ENCODE measurements at places on chromosomes 7 and 10.
A peak's percentile ranks its signal among the peaks of the same experiment; 100 is the strongest.

- peak; percentile 48 for DNase-seq
Measured at GRCh38 chr10:3136763-3137611, 35.6 kb downstream of the PITRM1 start.

- no peak for DNase-seq
Measured at GRCh38 chr7:140595468-140596092, 45.0 kb downstream of the DENND2A start.

DNA sequence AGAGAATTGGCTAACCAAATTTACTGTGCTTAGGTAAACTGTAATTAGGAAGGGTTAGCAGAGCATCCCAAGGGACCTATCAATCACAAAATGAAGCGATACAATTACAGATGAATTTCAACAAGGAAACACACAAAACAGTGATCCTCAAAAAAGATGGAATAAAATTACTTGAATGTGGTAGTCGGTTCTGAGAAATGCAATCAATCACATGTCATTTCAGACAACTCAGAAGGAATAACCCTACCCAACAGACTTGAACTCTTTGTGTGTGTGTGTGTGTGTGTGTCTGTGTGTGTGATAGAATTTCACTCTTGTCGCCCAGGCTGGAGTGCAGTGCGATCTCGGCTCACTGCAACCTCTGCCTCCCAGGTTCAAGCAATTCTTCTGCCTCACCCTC, 43.5 kb downstream of the ST8SIA6 start:
- no peak for DNase-seq

- no peak for DNase-seq
Measured at GRCh38 chr10:61279400-61279799, 173.8 kb downstream of the TMEM26 start.

GRCh38 chr7:43747328-43748105, 11.0 kb upstream of the BLVRA start:
- DNase-seq: no peak

- DNase-seq: peak; percentile 97
Measured at GRCh38 chr10:62048919-62049623, 147.6 kb downstream of the ARID5B start.

- DNase-seq: no peak
Measured at GRCh38 chr7:99098824-99099498, 44.9 kb downstream of the SMURF1 start.

- DNase-seq: peak; percentile 91
Measured at GRCh38 chr10:117094856-117095255, 43.2 kb downstream of the VAX1 start.

- DNase-seq: peak; percentile 48
Measured at GRCh38 chr7:79820387-79820786, 314.2 kb upstream of the GNAI1 start.

GRCh38 chr7:73451780-73452398, 18.3 kb downstream of the FZD9 start:
- peak; percentile 57 for DNase-seq

DNA sequence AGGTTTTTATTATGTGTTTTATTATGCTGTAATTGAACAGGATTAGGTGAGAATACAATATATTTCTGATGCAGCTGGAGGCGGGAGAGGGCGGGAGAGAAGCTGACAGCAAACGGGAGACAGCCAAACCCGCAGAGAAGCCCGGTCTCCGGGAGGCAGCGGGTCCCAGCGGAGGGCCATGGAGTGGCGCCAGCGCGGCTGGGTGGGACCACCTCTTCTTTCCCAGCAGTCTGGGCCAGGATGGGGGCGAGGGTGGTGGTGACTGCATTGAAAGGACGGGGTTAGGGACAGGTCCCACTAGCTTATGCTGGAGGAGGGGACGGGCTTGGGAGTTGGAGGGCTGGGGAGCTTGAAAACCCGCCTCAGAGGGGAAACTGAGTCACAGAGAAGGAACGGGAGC, 14.5 kb upstream of the KAZALD1 start:
- DNase-seq: no peak

DNA sequence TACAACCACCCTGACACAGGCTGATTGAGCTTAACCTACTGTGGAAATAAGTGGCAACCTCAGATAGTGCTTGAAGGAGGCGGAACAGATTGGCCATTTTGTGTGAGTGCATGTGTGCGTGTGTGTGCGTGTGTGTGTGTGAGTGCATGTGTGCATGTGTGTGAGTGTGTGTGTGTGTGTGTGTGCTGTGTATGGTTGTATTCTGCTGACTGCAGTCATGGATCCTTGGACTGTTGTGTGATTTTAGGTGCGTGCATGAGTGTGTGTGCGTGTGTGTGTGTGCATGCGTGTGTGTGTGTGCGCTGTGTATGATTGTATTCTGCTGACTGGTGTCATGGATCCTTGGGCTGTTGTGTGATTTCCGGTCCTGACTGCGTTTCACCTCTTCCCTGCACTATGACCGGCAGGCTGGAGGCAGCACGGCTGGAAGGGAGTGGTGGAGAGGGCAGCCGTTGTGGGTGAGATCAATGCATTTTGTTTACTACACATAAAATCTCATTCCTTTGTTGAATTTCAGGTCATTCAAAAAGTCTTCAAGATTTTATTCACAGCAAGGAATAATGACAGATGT, 6.3 kb downstream of the IQCE start:
- no peak for DNase-seq

DNA sequence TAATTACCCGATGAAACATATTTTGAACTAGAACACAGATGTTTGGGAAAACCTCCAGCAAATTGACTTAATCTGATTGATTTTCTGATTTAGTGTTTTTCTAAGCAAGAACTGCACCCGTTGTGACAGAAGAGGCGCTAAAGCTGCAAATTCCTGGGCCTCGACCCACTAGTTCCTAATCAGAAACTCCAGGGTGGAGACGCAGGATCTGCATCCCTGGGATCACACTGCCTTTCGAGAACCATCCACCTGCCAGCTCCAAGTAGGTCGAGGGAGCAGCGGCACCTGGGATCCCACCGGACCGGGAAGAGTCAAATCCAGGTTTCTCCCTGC, 136.8 kb upstream of the CDCA7L start:
- DNase-seq: no peak

DNA sequence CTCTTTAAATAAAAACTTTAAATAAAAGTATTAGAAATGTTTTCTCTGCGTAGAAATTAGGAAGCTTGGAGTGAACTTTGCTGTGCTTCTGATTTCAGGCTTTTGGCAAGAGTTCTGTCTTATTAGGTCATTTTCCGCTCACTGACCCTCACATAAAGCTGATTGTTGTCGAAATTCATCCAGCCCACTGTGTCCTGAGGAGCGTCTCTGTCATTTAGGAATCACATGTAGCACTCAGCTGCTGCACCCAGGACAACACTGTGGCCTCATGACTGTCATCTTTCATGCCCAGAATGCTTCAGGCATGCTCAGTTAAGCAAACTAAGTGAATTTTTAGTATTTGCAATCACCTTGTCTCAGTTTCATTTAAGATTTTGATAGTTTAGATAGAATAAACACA, 57.8 kb upstream of the MSRB2 start:
- peak; percentile 94 for DNase-seq

- DNase-seq: no peak
Measured at GRCh38 chr10:117817116-117817515, 229.6 kb downstream of the RAB11FIP2 start.

GRCh38 chr10:28291881-28292297, 11.0 kb downstream of the MPP7 start:
- no peak for DNase-seq

DNA sequence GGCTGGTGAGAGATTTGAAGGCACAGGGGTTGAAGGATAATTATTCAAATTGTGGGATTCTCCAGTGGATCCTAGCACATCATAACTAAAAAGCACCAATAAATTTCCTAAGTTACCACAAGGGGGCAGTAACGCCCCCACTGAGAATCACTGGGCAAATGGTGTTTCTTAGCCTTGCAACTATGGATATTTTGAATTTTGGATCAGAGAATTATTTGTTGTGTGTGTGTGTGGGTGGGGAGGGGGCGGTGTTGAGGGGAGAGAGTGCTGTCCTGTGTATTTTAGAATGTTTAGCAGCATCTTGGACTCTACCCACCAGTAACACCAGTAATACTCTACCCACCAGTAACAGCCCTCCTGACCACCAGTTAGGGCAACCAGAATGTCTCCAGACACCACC, 63.3 kb upstream of the PRKG1 start:
- peak; percentile 16 for DNase-seq

DNA sequence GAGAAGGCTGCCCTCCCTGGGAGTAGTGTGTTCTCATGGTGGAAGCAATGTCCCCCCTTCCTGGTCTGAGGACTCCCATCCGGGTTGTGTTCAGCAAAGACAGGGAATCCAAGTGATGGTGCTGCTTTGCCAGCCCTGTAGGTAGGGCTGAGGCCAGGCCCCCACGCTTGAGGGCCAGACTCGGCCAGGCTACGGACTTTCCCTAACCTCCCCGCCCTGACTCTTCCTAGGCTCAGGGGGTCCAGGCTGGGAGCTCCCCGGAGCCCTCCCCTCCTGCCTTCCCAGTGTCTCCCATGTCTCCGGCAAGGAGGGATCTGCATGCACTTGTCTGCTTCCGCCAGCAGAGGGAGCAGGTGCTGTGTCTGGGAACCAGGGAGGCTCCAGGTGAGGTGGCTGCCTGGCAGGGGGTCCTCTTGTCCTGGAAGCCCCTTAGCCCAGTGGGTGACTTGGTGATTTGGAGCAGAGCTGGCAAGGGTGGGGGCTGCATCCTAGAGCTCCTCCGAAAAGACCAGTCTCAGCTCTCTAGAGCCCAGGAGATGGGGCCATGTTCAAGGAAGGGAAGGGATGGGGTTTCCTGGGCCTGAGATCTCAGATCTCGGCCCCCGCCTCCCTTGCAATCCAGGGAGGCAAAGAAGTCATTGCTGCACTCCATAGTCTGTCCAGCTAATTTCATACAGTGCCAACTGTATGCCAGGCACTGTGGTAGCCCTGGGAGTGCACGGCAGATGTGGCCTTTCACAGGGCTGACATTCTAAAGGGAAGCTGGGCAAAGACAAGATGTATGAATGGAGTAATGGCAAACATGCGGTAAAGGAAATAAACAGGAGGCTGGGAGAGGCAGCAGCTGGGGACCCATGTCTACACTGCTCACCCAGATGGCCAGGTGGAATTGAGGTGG, 20.3 kb upstream of the SFRP5 start:
- DNase-seq: peak; percentile 24

- no peak for DNase-seq
Measured at GRCh38 chr10:73218431-73219191, 28.4 kb downstream of the DNAJC9 start.

DNA sequence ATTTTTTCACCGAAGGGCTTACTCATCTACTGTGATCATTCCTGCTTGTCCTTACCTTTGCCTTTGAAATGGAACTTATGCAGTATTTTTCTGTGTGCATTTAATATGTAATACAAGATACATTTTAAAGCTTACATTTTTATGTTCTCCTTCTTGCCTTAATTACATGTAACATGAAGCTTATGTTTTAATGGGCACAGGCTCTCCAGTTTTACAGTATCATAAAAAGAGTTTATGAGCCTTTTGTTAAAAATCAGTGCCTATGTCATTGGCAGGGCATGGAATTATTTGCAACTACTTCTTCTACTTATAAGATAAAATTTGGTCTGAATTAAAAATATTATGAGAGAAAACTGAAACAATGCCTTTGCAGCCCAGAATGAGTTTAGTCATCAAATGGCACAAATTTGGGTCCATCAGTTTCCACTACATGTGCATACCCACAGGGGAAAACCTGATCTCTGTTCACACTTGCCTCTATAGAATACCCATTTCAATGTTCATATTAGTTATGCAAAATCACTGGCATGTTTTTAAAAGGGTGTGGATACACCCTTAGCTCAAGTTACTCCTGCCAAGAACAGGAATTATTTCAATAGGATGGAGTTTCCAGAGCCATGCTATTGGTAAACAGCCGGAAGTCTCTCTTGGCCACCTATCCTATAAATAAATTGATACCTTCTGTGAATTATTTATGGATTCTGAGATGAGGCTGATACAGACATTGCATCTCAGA, 27.9 kb upstream of the WNT16 start:
- no peak for DNase-seq

- DNase-seq: peak; percentile 85
Measured at GRCh38 chr10:103727546-103727963, 127.8 kb downstream of the SH3PXD2A start.

- no peak for DNase-seq
Measured at GRCh38 chr7:27095050-27095896, 527 bp downstream of the HOXA1 start.

DNA sequence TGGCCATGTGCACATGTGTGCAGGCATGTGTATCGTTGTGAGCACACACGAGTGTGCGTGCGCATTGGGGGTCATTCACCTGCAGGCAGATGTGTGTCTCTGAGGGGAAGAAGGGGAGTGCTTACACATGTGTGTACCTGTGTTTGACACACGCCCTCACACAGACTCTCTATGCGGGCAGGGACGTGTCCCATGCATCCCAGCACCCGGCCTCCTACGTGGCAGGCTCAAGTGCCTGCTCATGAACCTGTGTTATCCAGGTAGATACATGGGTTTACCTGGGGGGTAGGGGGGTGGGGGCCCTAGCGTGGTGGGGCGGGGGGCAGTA, 18.6 kb downstream of the KCP start:
- DNase-seq: no peak

DNA sequence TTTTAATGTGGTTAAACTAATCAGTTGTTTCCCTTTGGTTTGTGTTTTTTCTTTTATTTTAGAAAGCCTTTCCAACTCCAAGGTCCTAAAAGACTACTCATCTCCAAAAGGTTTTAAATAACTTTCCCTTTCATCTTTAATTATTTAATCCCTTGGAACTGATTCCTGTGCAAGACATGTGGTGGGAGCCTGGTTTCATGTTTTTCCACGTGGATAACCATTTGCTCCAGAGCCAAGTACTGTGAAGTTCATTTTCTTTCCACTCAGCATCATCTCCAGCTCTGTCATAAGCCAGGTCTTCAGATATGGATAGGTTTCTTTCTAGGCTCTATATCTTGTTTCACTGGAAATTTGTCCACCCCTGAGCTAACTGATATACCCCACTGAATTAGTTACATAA, 16.7 kb downstream of the PPP1R3C start:
- no peak for DNase-seq

DNA sequence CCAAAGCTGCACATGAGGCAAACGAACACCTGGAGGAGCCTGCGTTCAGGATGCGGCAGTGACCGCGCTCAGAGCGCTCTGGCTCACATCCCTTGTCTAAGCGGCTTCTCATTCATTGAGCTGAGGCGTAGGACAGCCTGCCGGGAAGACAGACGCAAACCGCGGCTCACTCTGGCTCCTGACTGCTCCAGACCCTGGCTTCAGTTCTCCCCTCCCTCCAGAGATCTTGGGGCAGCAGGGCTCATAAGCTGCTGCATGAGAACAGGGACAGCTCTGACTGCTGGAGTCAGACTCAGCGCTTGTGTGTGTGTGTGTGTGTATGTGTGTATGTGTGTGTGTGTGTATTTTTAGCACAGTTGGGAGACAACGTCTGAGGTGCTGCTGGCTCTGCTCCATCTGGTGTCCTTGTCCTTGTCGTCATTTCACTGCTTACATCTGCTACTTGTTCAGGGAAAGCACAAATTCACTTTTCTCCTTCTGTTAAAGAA, 15.8 kb upstream of the LYZL2 start:
- DNase-seq: no peak

DNA sequence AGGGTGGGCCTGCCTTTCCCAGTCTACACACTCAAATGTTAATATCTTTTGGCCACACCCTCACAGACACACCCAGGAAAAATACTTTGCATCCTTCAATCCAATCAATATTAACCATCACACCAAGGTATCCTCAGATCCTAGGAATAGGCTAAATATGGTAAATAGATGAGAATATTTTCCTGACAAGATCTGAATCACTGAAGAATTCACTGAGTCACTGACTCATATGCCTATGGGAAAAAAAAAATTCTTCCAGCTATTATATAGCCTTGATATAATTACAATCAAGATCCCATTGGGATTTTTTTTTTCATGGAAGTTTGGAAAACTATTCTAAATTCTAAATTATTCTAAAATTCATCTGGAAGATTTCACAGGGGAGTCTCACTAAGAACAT, 65.8 kb downstream of the INHBA start:
- DNase-seq: no peak

All from globus pallidus (tissue), 1 donor.